ENCODE measurements at places on chromosomes 4 and X.

DNA sequence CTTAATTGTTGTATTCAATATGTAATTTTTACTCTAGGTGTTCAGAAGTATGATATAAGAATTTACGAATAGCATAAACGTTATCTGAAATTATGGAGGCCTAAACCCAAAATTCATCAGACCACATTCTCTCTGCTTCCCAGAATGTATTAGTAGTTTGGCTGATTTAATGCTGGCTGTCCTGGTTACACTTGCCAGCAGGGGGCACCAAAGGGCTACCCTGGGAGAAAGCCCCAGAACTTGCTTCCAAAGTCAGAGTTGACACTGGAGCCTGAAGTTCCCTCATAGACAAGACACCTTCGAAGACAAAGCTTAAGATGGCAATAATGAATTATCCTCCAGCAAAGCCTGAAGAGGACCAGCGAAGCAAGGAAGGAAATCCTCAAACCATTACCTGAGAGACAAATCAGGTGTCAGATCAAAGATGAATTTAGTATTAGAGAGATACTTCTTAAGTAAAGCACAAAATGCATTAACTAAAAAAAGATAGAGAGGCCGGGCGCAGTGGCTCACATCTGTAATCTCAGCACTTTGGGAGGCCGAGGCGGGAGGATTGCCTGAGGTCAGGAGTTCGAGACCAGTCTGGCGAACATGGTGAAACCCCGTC, 11.3 kb upstream of the ANOS1 start:
- no peak for DNase-seq

- DNase-seq = no peak
Observed at GRCh38 chrX:9927698-9928482, 39.3 kb upstream of the CLDN34 start.

DNA sequence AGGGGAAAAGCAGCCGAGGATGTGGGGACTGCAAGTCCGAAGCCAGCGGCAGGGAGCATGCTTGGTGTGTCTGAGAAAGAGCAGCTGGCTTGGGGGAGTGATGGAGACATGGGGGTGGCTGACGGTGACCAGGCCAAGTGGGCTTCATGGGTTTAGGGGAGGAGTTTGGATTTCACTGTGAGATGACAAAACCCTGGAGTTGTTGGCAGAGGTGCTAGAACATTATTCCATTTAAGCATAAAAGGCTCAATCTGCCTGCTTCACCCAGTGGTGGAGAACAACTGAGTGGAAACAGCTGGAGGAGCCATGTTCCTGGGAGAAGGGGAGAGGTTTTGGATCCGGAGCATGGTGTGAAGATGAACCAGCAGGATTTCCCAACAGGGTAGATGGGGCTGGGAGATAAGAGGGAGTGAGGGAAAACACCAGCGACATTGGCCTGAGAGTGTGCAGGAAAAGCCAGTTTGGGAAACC, 318.0 kb upstream of the TAPT1 start:
- DNase-seq = no peak

DNA sequence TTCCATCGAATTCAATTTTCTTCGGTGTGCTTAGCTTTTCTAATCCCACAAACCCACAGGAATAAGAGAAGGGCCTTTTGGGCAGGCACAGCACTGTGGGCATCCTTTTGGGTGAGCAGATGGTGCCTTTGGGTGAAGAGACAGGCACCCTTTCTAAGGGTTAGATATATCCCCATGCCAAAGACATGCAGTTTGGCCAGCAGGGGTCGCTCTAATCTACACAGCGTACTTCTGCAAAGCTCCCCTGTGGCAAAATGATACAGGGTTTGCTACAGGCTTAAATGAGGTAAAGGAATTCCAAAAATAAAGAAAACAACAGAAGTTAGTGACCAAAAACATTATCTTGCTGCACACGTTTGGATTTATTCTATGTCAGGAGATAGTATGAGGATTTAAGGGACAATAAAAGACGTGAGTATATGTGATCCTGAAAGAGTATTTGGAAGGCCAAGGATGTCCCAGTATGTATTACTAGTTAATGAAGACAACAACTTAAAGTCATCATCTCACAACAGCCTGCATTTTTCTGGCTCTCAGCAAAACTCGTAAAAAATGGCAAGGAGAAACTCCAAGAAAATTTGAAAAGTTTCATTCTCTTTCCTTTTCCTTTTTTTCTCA, 49.5 kb downstream of the PHEX start:
- peak; percentile 18 for DNase-seq

- peak; percentile 62 for DNase-seq
Observed at GRCh38 chrX:86047174-86047935, at the start of gene CHM. Gene CHM (minus strand): TSS chrX:86047558. CDS start chrX:86047532, 26 bp downstream.

GRCh38 chr4:62912531-62912930, 1496.7 kb downstream of the TECRL start:
- no peak for DNase-seq

GRCh38 chrX:6225288-6225910, 3.3 kb downstream of the NLGN4X start:
- no peak for DNase-seq

All from smooth muscle cell of the brain vasculature (primary cell).